A172 (cell line): ENCODE measurements at places on chromosomes 7 and 10. TPM values are rescaled to one million over a fixed set of nuclear protein-coding genes. Genes with fewer than 3 reads are reported as not detected.

DNA sequence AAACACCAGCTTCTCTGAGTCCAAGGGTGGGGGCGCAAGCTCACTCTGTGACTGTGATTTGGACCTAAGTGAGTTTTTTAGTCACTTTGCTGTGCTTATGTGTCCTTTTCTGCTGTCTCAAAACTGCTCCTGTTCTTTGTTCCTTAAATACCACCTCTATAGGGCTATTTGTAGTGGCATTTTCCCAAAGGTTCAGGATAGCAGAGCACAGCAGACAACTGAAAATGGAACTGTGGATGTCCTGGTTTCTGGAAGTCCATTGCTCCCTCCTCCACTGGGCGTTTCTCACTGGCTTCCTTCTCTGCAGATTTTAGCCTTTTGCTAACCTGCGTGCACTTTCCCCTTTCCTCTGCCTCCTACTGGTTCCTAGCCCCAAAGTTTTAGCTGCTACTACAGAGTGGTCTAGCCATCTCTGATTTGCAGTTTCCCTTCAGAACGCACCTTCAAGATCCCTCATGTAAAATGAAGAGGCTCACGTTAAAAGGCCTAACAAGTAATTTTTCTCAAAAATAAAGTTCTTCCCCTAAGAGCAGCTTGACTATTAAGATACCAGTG lies 25.6 kb downstream of the BLVRA start:
- DNase-seq, result no peak

DNA sequence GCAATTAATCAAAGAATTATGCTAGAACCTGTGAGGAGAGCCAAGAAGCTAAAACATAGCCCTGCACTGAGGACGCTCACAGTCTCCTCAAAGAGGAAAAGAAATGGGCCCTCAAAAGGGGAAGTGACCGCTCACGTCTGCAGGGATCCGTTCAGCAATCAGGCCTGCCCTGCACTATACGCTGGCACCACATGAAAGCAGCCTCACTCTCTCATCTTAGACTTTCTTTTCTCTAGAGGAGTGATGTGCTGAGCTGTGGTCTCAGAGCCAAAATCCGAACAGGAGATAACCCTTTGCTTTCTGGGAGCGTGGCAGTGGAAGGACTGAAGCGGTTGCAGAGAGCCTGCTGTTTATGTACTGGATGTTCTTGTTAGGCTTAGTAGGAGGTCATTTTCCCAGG lies 6.3 kb upstream of the IL2RA start:
- no peak for DNase-seq

- no peak for DNase-seq
Measured at GRCh38 chr10:69259547-69260243, 18.6 kb upstream of the HK1 start.

- DNase-seq, result no peak
Measured at GRCh38 chr7:120920034-120920433, 30.5 kb upstream of the ING3 start.

DNA sequence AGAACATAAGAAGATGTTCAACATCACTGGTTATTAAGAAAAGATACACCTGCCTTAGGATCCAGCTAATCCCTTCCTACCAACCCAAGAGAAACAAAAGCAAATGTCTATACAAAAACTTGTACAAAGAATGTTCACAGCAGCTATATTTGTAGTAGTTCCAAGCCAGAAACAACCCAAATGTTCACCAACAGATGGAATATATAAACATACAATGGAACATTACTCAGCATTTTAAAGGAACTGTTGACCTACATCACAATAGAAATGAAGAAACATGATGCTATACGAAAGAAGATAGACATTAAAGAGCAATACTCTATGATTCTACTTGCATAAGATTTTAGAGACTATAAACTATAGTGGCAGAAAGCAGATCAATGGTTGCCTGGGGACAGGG lies 149.4 kb downstream of the ZNF438 start:
- no peak for DNase-seq

- peak; percentile 27 for DNase-seq
Measured at GRCh38 chr7:36765605-36766004, 41.3 kb upstream of the AOAH start.

DNA sequence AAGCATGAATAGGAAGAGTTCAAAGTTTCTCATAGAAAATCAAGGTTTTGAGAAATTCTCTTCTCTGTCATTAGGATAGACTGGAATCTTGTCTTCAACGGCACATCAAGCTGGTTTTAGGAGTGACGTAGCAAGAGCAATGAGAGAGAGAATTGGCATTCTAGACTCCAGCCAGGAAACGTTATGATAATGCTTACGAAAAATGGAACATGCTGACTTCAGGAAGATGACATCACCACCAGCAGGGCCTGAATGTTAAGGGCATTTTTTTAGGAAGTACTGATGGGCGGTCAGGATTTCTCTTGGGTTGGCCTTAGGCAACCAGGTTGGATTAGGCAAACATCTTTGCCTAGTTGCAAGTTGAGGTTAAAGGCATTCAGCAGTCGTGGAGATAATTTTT lies 213.2 kb upstream of the CTBP2 start:
- DNase-seq, result no peak

DNA sequence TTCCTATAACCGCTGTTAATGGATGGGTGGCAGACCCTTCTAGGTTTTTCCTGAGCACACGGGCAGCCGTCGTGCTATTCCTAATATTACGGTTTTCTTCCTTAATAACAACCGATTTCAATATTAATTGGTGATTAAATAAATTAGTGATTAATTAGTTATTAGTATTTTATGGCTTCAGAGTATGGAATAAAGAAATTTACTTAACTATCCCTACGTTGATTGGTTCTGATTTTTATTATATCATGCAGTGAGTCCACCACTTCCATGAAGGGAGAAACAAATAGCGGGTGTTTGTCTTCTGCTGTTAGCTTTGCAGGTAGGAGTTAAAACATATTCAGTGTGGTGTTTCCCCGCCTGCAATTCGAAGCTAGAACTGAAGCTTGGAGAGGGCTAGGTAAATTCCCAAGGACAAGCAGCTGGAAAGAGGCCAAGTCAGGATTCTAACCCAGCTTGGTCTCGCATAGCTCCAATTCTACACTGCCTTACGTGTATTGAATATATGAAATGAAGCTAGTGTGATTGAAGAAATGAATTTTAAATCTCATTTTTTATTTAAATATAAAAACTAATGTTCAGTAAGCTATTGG lies 928 bp upstream of the CSTF2T start:
- DNase-seq, result peak; percentile 40

- DNase-seq, result peak; percentile 34
Measured at GRCh38 chr7:18013936-18014335, 13.7 kb downstream of the PRPS1L1 start.

GRCh38 chr7:158289761-158290523 lies 297.7 kb downstream of the PTPRN2 start:
- DNase-seq, result no peak

DNA sequence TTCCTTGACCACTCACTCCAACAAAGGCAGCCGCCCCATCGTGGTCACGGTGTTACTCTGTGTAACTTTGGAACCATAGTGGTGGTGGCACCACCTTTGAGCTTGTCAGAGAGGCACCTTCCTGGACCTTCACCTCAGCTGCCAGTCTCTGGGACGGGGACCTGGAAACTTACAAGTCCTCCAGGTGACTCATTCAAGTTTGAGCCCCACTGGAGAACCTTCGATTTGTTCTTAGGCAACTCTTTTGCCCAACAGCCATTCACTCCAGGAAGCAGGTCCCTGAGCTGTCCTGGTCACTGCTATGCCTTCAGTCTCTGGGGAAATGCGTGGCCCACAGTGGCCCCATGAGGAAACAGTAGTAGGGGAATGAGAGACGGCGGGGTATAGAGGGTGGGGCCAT lies 17.2 kb downstream of the STX1A start:
- DNase-seq, result no peak

- DNase-seq, result peak; percentile 41
Measured at GRCh38 chr7:80941208-80941758, 22.4 kb upstream of the SEMA3C start.

DNA sequence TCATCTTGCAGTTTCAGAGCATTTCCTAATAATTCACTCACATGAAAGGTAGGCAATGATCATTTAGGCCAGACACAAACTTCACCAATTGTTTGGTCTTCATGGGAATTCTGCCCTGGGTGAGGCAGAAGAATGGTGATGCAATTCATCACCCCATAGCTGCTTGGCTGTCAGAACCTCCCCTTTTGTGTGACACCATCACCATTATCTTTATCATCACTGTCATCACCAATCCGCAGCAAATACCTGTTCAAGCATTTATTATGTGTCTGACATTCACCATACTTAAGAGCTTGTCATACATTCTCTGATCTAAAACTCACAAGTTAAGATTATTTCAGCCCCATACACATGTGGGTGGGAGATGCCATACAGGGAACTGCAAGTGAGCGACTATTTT lies 799.5 kb upstream of the LRRN3 start:
- DNase-seq, result no peak

- DNase-seq, result no peak
Measured at GRCh38 chr7:15828881-15829280, 142.4 kb upstream of the MEOX2 start.

DNA sequence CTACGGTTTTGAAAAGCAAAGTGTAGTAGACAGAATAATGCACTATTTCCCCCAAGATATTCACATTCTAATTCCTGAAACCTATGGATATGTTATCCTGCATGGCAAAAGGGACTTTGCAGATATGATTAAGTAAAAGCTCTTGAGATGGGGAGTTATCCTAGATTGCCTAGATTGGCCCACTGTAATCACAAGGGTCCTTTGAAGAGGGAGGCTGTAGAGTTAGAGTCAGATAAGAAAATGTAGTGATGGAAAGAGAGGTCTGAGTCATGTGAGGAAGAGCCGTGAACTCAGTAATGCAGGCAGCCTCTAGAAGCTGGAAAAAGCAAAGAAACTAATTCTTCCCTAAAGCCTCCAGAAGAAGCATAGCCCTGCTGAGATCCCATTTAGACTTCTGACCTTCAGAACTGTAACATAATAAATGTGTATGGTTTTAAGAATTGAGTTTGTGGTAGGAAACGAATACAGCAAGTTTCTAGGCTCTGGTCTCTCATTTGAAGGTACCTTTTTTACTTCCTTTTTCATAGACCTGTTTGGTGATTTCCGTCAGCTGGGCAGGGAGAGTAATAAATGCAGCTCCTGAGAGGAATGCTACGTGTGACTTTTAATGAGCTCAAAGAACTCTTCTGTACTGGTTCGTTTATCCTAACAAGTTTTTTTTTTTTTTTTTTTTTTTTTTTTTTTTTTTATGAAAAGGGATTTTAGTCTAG lies 41.9 kb upstream of the NXPH1 start:
- DNase-seq, result no peak

GRCh38 chr10:131231323-131231964 lies 80.1 kb downstream of the TCERG1L start:
- DNase-seq, result no peak

GRCh38 chr10:124151466-124152095 lies 58.2 kb upstream of the CHST15 start:
- no peak for DNase-seq

- no peak for DNase-seq
Measured at GRCh38 chr10:117348236-117348635, 27.0 kb downstream of the PDZD8 start.

DNA sequence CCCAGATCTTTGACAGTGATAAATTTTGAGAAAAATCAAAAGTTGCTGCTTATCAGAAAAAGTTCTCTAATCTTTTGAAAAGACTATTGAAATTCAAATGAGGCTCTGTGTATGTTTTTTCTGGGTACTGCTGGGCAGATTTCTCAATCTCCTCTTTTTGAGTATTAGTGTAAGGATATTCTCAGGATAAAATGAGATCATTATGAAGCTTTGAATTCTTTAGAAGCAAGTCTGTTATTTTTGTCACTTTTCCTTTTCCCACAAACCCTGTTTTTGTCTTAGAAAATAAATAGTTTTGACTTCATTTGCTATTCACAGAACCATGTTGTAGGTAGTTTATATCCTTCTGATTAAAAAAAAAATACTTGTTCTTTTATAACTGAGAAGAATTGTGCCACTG lies 7.9 kb downstream of the STAM start:
- DNase-seq, result no peak

The SEMA3D gene
- total RNA-seq, result 3.3 and 3.4 TPM in 2 replicates

The VWDE gene
- total RNA-seq, result 0.05 TPM in 1 of 2 replicates, not detected in the other

The TMEM120A gene
- 13.6 and 26.5 TPM in 2 replicates for total RNA-seq

The SPDYE11 gene
- not detected in 2 replicates for total RNA-seq

The TWNK gene
- 6.4 and 25.1 TPM in 2 replicates for total RNA-seq

The CACNA2D1 gene
- 0.24 TPM in 1 of 2 replicates, not detected in the other for total RNA-seq

The SPAM1 gene
- total RNA-seq, result not detected in 2 replicates

The RPP38 gene
- total RNA-seq, result 21.0 and 24.9 TPM in 2 replicates

The CCNJ gene
- total RNA-seq, result 9.3 and 9.4 TPM in 2 replicates

The LAMB1 gene
- 133 and 151 TPM in 2 replicates for total RNA-seq

The VSTM4 gene
- 2.4 and 2.6 TPM in 2 replicates for total RNA-seq

The SMNDC1 gene
- 10.4 and 14.3 TPM in 2 replicates for total RNA-seq

The SLC35G1 gene
- total RNA-seq, result 5.3 and 6.0 TPM in 2 replicates

The FZD1 gene
- 5.5 and 6.4 TPM in 2 replicates for total RNA-seq

The WIPF3 gene
- total RNA-seq, result not detected in 2 replicates
